ENCODE measurements at places on chromosomes 11 and 22.

DNA sequence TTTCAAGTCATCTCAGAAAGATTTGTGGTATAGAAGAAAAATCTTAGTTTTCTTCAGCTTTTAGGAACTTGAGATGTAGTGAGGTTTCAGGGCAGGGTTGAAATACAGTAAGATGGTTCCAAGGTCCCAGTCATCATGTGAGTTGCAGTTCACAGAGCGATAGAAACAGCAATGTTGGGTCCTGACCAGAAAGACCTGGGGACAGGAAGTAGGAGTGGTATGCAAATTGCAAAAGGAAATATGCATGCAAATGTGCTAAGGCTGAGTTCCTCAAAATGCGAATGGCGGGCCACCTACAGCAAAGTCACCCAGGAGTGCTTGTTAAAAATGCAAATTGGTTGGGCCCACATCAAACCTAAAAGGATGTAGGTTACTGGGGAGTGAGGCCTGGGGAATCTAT lies 1032.7 kb upstream of the TENM4 start:
- no peak for DNase-seq

DNA sequence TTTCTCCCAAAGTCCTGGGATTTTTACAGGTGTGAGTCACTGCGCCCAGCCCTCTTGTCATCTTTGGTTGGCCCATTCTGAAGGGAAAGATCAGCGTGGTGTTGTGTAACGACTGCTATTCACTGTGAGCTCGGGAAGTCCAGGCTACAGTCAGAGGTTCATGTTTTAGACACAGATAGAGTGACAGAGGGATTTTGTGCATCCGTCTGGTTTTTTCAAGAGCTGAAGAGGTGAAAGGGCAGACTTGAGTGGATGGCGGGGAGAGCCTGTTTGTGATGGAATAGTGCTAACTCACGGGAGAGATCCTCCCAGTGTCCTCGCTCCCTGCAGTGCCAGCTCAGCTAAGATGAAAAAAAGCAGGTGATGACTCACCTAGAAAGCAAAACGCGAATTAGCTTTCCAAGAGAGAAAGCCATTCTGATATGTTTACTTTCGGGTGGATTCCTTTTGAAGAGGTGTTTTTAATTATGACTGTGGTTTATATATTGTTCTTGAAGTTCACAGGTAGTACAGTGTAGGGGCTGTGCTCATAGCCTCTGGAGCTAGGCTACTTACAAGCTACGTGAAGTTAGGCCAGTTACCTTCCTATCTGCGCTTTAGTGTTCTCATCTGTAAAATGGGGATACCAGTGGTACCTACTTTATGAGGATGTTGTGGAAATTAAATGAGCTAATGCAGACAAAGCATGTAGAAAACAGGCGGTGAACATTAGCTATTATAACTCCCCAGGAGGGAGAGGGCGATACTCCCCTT lies 67.2 kb downstream of the C11orf91 start:
- no peak for DNase-seq

DNA sequence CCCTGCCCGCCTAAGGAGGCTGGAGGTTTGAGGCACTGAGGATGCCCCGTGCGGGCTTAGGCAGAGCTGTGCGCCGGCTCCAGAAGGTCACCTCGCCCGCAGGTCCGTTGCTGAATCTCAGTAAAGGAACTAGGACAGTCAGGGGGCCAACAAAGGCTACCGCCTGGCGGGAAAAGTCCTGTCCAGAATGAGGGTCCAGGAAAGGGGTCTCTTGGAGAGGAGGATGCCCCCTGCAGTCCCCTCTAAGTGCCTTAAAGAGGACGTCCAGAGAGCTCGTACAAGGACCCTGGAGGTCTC lies 548 bp downstream of the PVALB start:
- no peak for DNase-seq

DNA sequence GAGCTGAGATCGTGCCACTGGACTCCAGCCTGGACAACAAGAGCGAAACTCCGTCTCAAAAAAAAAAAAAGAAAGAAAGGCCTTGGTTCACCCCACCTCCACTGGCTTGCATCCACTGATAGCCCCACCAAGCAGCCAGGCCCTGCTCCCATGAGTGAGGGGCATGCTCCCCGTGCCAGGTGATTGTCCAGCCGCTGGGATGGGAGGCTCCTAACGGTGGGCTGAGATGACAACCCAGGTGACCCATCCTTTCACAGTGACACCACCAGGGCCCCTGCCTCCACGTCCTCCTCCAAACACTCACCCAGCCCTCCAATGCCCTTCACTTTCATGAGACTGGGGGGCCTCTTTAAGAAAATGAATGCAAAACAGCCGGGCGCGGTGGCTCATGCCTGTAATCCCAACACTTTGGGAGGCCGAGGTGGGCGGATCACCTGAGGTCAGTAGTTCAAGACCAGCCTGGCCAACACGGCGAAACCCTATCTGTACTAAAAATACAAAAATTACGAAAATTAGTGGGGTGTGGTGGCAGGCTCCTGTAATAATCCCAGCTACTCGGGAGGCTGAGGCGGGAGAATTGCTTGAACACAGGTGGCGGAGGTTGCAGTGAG lies 8.6 kb upstream of the DERL3 start:
- DNase-seq: no peak

DNA sequence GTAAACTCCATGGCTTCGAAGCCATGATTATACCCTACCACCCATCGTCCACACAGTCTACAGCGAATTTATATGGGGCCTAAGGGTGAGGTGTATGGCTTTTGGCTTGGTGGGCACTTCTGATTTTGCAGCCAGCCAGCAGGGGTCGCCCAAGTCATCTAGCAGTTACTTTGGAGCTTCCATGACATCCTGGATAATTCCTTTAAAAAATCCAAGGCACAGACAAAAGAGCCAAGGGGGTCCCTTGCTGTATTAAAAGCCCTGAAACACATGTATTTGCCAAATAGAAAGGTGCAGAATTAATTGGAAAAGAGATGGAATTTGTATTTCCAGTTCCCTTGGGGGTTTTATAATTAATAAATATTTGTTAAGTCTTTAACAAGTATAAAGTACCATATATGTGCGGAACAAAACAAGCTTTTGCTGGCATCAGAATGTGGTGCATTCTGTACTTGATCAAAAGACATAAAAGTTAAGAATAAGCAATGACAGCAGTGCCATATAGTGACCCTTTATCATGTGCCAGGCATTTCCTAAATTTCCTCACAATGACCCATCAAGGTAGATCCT lies 132.8 kb upstream of the PITPNB start:
- no peak for DNase-seq

GRCh38 chr22:19143967-19144400 lies 467 bp downstream of the ESS2 start:
- DNase-seq: no peak

DNA sequence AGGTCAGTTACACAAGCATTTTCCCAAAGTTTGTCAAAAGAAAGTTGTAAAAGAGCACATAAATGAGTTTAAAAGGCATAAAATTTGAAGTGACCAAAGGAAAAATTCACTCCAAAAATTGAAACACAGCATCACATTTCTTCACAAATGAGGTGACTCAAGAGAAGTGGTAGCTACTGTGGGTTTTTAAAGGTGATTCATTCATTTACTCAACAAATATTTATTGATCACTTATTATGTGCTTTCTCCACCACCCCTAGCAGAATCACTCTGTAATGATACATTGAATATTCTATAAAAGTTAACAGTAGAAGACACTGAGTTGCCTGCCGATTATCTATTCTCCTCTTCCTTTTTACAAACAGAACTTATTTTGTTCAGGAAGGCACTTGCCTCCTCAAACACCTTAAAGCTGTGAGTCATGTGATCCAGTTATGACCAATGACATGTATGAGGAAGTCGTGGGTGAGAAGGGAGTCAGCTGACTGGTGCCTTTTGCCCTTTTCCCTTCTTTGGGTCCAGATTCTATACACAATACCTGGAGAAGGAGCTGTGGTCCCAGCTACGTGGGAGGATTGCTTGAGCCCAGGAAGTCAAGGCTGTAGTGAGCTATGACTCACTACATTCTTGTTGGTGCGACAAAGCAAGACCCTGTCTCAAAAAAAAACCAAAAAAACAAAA lies 67.7 kb upstream of the CLNS1A start:
- no peak for DNase-seq

- DNase-seq: no peak
Measured at GRCh38 chr11:124519850-124520549, 23.5 kb downstream of the OR8B12 start.
